ENCODE measurements at places on chromosomes 12 and 14.

DNA sequence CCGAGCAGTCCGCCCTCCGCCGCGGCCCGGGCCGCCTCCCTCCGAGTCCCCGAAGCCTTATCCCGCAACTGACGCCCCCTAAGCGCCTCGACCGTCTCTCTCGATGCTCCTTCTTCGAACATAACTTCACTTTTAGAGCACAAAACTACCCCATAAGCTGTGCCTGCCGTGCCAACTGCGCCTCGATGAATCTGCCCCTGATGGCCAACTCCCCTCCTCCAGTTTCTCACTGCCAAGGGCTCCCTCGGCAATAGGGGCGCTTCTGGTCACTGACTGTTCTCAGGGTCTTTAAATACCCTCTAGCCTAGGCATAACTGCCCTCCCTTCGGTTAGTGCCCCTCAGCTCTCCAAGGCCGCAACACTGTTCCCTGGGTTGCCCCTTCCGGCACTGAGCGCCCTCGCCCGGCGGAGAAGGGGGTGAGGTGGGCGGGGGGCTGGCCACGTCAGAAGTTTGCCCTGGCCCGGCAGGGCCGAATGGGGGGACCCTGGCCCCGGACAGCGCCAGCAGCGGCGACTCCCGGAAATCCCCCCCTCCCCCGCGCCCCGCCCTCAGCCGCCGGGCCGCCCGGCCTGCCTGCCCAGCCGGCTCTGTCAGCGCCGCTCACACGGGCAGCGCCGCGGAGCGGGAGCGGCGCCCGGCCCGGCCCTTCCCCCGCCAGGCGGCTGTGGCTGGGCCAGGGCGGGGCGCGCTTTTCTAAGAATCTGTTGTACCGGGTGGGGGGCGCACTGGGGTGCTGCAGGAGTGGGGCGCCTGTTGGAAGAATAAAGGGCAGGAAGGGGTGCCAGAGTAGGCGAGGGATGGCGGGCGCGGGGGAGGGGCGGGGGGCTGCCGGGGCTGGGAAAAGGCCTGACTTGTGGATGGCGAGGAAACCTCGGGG, 10.6 kb downstream of the RARG start:
- no peak for DNase-seq

DNA sequence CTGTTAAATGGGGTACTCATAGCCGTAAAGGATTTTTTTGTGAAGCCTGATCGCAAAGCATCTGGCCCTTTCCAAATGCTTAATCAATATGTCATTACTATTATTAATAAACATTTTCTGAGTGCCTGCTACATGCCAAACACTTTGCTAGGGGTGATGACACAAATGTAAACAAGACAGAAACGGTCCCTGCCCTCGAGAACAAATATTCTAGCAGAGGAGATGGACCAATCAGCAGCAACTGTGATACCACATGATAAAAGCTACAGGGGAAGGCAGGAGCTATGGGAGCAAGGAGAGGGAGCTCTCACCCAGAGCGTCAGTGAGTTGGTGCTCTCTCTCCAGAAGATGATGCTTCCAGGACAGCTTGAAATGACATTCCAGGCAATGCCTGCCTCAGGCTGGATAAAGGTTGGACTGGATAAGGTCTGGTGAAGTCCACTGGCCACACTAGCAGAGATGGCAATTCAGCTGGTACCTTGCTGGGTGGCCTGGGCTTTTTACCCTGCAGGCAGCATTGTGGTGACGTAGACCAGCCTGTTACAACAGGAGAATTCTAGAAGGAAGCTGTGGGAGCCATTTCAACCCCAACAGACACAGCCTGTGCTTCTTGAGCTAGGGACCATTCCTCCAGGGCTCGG, 41.1 kb downstream of the ERH start:
- DNase-seq = no peak

DNA sequence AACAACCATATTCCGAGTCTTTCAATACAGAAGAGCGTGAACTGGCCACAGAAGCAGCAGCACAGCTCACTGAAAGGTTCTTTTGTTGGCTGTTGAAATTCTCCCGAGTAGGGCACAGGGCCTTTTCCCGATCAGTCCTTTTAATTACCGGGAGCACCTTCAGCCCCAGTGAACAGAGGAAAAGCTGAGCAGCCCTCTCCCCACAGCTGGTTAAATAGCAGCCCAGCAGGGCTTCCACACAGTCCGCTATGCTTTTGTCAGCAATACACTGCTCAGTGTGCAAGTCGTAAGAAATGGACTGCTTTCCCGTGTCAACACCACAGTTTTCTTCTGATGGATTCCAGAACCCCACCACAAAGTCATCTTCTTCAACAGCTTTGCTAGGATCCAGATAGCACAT, 61.3 kb downstream of the DICER1 start:
- no peak for DNase-seq

GRCh38 chr12:53251477-53252348, 16.4 kb upstream of the ESPL1 start:
- no peak for DNase-seq

GRCh38 chr12:98228683-98229539, 286.5 kb upstream of the TMPO start:
- no peak for DNase-seq

DNA sequence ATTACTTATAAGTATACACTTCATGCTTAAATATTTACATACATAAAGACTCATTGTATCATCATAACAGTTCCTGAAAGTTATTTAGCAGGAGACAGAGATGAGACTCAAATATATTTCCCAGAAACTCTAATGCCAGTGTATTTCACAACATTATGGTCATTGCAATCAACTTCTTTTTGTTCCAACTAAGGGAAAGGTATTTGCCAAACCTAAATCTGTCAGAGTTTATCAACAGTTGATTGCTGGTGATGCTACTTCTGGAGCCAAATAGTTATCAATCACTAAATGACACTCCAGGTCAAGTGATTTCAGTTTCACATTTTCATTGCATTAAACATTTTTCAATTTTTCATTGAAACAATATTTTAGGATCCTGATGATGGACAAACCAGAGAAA, 72.1 kb upstream of the AVPR1A start:
- DNase-seq = no peak

GRCh38 chr14:105141486-105142281, 26.9 kb downstream of the JAG2 start:
- no peak for DNase-seq

- peak; percentile 23 for DNase-seq
Observed at GRCh38 chr14:67526676-67527459, 6.2 kb upstream of the PLEKHH1 start.

- no peak for DNase-seq
Observed at GRCh38 chr12:69932154-69932553, 107.1 kb downstream of the MYRFL start.

DNA sequence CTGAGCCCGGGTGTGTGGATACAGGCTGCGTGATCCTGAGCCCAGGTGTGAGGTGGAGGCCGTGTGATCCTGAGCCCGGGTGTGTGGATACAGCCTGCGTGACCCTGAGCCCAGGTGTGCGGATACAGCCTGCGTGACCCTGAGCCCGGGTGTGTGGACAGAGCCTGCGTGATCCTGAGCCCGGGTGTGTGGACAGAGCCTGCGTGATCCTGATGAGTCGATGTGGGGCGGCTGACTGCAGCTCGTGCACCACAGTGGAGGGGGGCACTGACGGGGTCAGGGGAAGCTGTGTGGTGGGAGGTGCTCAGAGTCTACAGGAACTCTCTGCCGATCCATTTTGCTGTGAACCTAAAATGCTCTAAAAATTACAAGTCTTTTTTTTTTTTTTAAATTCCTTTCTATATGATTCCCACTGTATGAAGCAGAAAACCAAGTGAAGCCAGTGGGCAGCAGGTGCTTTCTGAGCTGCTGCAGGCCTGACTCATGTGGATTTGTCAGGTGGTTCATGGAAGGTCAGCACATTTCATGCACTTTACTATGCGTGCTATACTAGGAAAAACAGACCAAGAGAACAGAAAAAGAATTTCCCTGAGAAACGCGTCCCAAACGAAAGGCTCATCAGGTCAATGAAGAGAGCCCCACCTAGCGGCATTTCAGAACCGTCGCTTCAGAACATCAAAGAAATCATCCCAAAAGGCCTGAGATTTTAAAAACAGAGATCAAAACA, 19.3 kb downstream of the BRF1 start:
- DNase-seq = peak; percentile 53

- DNase-seq = no peak
Observed at GRCh38 chr14:21440859-21441258, 15.1 kb downstream of the CHD8 start.

DNA sequence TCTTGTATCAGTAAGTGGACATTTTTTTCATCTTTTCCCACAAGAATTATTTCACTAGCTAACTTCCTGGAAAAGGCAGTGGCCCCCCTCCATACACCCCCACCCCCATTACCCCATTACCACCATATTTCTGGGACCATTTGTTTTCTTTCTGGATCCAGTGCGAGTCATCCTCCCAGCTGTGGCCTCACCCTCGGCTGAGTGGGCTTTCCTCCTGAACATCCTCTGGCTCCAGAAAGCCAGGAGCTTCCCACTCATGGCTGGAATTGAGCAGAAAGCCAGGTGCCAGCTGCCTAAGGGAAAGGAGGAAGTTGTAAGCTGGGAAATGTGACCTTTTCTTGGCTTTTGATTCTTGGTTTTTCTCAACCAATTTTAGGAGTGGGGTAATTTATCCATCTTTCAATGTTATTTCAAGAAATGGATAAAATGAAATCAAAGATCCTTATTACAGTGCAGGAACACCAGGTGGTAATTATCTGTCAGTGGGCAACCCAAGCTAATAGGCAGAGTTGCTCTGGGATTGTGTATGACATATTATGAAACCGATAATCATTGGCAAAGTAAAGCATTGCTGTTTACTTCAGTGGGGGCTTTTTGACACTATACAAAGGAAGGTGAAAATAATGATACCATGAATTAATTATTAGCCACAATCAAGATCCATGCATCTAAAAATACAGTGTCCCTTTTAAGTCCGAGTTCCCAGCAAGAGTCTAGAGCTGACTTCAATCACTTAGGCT, 124.6 kb downstream of the KICS2 start:
- DNase-seq = no peak

DNA sequence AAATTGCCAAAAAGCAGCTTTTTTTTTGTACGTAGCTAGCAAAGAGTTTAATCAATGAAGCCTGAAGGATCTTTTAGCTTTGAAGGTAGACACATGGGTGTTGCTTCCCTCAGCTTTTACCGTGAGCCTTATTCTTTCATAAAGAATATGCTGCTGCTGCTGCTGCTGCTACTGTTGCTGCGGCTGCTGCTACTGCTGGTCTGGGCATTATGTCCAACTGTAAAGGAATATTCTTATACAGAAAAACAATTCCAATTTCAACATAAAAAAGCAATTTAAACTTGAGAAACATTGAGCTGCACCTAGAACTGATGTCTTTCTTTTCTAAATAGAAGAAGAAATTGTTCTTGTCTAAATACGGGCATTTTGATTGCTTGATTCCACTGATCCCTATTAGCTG, 38.9 kb upstream of the PPP1R12A start:
- no peak for DNase-seq

DNA sequence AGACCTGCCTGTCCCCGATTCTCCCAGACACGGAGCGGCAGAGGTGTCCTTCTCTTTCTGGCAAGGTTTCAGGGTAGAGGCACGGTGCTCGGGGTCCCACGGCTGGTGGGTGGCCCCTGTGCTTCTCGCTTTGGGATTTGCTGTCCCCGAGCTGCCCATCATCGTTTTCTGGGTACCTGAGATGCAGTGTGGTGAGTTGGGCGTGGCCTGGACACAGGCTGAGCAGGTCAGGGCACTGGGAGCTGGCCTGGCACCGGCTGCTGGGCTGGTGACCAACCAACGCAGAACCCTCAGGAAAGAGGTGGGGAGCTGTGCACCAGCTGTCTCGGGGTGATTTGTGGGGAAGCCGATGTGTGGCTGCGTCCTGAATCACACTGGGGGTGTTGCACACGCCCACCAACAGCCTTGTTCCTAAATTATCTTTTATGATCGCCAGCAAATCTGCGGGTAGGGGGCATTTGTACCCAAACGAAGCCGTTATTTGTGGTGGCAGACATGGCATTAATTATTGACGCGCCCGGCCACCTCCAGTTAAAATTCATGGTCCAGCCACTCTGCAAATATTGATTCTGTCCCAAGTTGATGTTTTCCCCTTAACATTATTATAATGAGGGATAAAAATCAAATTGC, 61.0 kb downstream of the KIF26A start:
- DNase-seq = no peak

GRCh38 chr12:103933237-103933636, 3.0 kb downstream of the HSP90B1 start:
- no peak for DNase-seq

GRCh38 chr12:59067083-59067482, 146.8 kb upstream of the LRIG3 start:
- no peak for DNase-seq

Data from fibroblast of the conjunctiva (primary cell).